ENCODE measurements at places on chromosomes 5 and 9. TPM values are rescaled to one million over a fixed set of nuclear protein-coding genes. Genes with fewer than 3 reads are reported as not detected.
A peak's percentile ranks its signal among the peaks of the same experiment; 100 is the strongest.

- H3K36me3 ChIP-seq, result no peaks in the 10 kb centered on the region
- H3K27ac ChIP-seq, result peak overlapping the region; percentile 45
- H3K4me3 ChIP-seq, result no peak overlapping the region
- DNase-seq, result no peak
- H3K27me3 ChIP-seq, result no peaks in the 10 kb centered on the region
- no peaks in the 10 kb centered on the region for H3K4me1 ChIP-seq
These were observed 29.6 kb upstream of the ZNF782 start for GRCh38 chr9:96883922-96884321.

DNA sequence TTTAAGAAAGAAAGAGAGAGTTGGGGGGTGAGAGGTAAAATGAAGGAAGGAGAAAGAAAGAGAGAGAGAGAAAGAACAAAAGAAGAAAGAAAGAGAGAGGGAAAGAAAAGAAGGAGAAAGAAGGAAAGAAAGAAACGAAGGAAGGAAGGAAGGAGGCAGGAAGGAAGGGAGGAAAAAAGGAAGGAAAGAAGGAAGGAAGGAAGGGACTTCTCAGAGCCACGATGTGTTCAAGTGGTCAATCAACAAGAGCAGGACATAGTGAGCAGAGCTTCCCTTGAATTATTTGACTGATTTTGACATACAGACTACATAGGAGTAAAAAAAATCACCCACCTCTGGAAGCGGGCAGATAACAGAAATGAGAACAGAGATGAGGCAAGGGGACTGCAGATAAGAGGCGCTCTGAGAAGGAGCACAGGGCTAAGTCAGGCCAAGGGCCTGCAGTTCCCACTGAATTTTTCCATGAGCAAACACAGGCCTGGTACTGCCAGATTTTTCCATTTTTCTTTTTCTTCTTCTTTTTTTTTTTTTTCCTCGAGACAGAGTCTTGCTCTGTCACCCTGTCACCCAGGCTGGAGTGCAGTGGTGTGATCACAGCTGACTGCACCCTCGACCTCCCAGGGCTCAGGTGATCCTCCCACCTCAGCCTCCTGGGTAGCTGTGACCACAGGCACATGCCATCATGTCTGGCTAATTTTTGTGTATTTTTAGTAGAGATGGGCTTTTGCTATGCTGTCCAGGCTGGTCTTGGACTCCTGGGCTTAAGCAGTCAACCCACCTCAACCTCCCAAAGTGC, 77.7 kb upstream of the IL17B start:
- H3K27ac ChIP-seq, result peak overlapping the region; percentile 92
- H3K4me1 ChIP-seq, result peaks cover 35% of the 10 kb centered on the region
- H3K27me3 ChIP-seq, result no peaks in the 10 kb centered on the region
- peak; percentile 77 for DNase-seq
- H3K36me3 ChIP-seq, result no peaks in the 10 kb centered on the region

GRCh38 chr9:6133346-6134063, 82.1 kb upstream of the IL33 start:
- H3K27me3 ChIP-seq, result no peaks in the 10 kb centered on the region
- H3K4me1 ChIP-seq, result no peaks in the 10 kb centered on the region
- no peaks in the 10 kb centered on the region for H3K36me3 ChIP-seq
- no peak overlapping the region for H3K4me3 ChIP-seq

Gene SNCAIP
- 19.1 TPM for total RNA-seq

Gene EIF4E1B
- not detected for total RNA-seq

Gene CENPH
- 10.8 TPM for total RNA-seq
